Calu3 (cell line): ENCODE measurements at places on chromosomes 12 and 14.

DNA sequence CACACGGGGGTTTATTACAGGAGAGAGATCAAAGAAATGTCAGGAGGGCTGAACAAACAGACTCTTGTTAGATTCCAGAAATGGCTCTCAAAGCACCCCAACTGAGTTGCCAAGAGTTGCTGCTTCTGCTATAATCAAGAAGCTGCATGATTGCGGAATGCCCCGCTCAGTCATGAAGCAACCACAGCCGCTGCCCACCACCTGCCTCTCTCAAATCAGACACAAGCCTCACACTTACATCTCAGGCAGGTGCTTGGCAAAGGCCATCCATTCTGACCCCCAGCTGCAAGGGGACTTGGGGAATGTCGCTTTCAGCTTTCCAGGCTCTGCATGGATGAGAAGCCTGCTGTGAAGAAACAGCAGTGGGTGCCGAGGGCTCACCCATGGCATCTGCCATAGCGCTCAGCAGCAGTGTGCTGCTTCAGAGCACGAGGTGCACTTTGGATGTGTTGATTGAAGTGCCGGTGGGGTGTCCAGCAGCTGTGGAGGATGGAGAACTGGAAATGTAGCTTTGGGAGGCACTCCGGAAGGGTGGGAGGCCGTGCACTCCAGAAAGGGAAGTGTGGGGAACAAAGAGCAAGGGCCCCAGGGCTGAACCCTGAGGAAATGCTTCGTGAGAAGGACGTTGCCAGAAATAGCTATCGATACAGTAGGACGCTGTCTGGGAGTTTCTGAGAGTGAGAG is 37.7 kb downstream of the LRRC74A start:
- peak; percentile 33 for DNase-seq

GRCh38 chr14:101504096-101504948 is 57.0 kb upstream of the DIO3 start:
- no peak for DNase-seq

- DNase-seq = no peak
Observed at GRCh38 chr12:105234197-105234596, 1.8 kb downstream of the APPL2 start.

- no peak for DNase-seq
Observed at GRCh38 chr12:80681287-80681686, 26.1 kb upstream of the MYF6 start.

- no peak for DNase-seq
Observed at GRCh38 chr12:65287426-65287825, 8.9 kb downstream of the MSRB3 start.

- DNase-seq = no peak
Observed at GRCh38 chr12:9163392-9163791, 44.8 kb downstream of the PZP start.

DNA sequence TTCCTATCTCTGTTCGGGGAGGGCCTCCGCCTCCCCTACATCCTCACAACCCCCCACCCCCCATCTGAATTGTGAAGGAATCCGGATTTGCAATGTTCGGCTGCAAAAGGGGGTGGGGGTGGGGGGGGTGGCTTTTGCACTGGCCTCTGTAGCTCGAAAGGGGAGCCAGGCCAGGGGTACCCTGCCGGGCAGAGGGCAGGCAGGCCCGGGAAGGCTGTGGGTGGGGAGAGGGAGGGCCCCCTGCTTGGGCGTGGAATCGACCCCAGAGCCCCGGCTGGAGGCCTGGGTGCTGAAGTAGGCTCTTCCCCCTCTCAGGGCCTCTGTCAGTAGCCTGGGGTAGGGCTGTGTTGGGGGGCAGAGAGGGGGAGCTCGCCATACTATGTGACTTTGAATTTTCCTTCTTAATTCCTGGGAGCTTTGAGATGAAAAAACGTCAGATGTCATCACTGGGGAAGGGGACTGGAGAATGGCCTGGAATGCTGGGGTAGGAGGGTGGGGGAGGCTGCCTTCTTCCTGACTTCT is 1.1 kb downstream of the LRP1 start:
- DNase-seq = no peak

- DNase-seq = no peak
Observed at GRCh38 chr14:29857551-29857950, 70.1 kb downstream of the PRKD1 start.

DNA sequence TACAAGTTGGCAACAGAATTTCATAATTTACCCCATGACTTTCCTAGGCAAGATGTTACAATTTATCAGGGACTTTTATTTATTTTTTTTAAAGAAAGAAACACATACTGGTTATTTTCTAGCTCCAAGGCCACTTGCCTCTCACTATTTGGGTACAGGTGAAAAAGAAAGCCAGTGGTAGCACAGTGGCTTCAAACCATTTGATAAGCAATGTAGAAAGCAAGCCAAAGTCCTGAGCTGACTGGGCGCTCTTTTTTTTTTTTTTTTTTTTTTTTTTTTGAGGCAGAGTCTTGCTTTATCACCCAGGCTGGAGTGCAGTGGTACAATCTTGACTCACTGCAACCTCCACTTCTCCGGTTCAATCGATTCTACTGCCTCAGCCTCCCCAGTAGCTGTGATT is 73.3 kb downstream of the STXBP6 start:
- DNase-seq = no peak

DNA sequence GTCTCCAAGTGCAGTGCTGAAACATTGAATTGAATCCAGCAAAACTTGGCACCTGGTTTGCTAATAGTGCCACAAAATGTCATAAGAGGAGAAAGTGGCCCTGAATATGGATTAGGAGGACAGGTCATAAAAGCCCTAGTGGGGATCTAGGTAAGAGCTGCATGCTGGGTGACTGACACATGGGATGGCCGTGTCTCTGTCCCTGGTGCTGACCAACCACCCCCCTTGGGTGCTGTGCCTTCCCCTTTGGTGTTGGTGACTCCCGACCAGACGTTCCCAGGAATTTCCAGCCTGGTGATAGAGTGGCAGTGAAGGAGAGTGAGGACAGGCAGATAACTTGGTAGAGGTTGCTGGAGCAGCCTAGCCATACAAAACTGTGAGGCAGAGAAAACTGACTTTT is 142.8 kb downstream of the VRK1 start:
- DNase-seq = no peak

DNA sequence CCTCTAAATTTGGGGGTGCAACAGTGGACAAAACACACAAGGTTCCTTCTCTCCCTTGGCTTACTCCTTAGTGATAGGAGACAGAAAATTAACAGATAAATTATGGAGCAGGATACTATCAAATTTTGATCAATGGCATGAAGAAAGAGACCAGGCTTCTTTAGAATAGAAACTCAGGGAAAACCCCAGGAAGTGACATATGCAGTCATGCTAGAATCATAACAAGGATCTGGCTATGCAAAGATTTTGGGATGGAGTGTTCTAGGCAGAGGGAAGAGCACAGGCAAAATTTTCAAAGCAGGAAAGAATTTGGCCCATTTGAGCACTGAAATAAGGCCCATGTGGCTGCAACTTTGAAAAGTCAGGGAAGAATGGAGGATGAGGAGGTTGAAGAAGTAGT is 182.3 kb upstream of the PLEKHG7 start:
- DNase-seq = no peak

GRCh38 chr12:126784328-126784921 is 1482.5 kb upstream of the TMEM132C start:
- DNase-seq = peak; percentile 73

DNA sequence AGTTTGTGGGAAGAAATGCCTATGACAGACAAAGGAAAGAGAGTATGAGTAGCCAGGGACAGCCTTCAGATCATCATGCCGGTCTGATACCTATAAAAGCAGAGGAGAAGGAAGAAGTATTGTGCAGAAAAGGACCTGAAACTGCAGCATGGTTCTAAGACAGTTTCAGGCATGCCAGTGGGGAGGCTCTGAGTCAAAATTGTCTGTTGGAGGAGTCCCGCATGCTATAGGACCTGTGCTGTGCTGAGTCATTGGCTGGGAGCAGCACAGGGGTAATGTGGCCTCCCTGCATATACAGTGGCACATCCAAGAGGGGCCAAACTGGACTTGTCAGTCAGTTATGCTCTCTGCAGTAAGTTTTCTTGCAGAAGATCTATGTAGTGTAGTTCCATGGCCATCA is 40.7 kb downstream of the NEUROD4 start:
- no peak for DNase-seq

- DNase-seq = no peak
Observed at GRCh38 chr12:45298721-45299692, 83.1 kb downstream of the ANO6 start.

DNA sequence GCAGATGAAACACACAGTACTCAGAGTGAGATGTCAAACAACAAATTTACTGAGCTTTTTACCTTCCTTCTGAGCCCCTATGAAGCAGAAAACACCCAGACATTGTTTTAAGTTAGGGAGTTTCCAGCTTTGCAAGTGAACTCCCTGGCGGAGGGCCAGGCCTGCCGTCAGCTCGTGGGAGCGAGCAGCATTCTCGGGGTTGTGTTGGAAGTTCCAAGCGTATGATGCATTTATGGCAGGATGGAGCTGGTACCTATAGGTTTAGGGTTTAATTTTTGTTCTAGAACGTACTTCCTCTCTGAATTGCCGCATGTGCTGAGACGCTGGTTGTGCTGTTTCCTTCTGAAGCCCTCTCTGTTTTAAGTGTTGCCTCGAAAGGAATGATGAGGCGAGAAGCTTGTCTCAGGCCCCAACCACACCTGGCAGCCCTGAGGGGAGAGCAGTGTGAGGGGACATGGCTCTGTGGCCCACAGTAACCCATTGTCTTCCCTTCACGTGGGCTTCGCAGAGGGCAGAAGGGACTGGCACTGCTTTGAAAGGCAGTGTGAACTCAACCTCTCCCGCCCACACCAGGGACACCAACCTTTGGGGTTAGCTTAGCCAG is 76.6 kb downstream of the SSPN start:
- peak; percentile 91 for DNase-seq

- DNase-seq = no peak
Observed at GRCh38 chr12:52535574-52535973, 15.4 kb upstream of the KRT5 start.

DNA sequence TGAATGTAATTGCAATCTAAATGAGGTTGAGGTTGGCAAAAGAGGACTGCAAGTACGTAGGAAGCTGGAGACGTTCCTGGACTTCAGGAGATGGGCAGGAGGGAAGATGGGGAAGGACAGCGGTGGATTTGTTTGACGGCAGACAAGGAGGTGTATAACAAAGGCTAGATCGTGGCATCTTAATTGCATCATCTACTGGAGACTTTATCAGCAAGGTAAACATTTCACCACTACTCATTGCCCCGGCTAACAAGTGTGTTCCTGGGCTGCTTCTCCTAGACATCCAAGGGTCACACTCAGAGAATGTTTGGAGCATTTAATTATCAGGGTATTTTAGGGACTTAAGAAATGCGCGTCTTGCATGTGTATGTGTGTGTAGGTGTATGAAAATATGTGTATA is 128.5 kb downstream of the KCNK10 start:
- no peak for DNase-seq

GRCh38 chr12:123717350-123717749 is 5.2 kb downstream of the ATP6V0A2 start:
- DNase-seq = no peak

DNA sequence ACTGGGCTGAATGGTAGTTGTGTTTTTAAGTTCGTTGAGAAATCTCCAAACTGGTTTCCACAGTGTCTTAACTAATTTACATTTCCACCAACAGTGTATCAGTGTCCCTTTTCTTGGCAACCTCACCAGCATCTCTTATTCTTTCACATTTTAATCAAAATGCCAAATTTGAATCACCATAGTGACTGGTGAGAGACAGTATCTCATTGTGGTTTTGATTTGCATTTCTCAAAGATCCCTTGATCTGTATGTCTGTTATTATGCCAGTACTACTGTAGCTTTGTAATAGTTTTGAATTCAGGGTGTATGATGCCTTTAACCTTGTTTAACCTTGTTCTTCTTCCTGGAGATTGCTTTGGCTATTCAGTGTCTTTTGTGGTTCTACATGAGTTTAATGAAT is 2.2 kb upstream of the EIF2S3B start:
- no peak for DNase-seq
